ENCODE measurements at places on chromosomes 2 and 18.

- DNase-seq = no peak
These were observed 935.0 kb downstream of the TRIB2 start for GRCh38 chr2:13651684-13652131.

- peak; percentile 69 for DNase-seq
These were observed 24.9 kb upstream of the YWHAQ start for GRCh38 chr2:9655441-9656269.

DNA sequence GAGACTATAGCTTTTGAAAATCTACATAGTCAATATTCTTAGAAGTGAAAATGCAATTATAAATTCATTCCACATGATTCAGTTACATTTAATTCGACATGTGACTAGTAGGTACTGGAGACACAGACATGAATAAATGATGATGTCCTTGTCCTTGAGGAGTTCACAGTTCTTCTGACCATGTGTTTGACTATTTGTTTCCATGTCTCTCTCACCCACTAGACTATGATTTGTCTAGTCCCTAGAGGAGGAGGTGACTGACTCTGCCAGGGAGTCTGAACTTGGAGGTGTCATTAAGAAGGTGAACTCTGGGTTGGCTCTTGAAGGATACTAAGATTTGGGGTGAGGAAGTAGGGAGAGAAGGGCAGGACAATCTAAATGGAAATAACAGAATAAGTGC is 20.7 kb upstream of the UGP2 start:
- no peak for DNase-seq

DNA sequence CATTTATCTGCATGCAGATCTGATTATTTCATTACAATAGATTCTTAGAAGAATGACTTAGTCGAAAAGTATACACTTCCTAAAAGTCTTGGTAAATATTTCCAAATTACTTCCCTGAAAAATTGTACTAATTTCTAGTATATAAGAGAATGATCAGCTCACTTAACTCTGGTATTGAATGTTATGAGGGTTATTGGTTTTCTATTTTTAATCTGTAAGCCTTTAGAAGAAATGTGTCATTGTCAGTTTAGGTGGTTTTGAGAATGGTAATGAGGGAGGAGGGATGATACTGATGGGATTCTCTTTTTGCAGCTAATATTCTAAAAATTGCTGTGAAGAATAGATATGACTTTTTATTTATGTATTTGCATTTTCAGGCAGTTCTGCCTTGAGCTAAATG is 23.9 kb downstream of the MOB4 start:
- DNase-seq = no peak

DNA sequence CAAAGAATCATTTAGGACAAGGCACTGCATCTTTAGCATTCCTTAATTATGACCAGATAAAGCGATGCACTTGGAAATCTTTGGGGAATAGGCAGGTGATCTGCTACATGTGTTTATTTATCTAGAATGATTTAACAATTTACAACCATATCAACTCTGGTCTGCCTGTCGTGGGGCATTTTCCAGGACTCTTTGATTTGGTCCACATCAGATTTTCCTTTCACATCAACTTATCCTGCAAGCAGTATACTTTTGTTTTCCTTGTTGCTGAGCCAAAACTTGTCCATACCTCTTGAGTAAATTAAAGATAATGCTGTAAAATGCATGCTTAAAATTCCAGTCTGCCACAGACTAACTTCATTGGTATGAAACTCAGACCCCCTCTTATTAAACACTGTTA is 312.4 kb upstream of the TCF4 start:
- DNase-seq = no peak

DNA sequence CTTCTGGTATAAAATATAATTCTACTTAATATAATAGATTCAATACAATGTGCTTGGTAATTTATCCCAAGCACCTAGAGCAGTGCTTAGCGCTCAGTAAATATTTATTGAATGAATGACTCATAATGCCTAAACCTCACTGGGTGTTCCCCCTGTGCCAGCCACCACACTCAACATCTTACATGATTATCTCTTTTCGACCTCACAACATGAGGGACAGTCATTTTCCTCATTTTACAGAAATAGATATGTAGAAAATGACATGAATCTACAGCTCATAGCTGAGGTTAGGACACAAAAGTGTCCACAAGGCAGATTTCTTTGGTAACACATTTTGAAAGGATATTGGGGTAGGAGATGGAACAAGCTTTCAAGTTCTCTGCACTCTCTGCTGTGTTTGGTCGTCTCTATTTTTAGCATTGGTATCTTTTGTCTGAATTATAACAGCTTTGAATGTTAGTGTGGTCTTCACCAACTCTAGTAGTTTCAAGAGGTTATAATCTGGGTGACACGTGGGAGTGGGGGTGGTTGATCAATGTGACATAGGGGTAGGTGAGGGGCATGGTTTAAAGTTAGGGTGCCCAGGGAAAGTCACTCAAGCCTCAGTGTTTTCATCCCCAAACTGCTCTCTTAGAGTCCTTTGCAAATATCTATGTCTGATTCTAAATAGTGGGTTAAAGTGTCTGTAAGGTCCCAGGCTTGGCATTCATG is 9.8 kb downstream of the MYOM1 start:
- DNase-seq = peak; percentile 18

DNA sequence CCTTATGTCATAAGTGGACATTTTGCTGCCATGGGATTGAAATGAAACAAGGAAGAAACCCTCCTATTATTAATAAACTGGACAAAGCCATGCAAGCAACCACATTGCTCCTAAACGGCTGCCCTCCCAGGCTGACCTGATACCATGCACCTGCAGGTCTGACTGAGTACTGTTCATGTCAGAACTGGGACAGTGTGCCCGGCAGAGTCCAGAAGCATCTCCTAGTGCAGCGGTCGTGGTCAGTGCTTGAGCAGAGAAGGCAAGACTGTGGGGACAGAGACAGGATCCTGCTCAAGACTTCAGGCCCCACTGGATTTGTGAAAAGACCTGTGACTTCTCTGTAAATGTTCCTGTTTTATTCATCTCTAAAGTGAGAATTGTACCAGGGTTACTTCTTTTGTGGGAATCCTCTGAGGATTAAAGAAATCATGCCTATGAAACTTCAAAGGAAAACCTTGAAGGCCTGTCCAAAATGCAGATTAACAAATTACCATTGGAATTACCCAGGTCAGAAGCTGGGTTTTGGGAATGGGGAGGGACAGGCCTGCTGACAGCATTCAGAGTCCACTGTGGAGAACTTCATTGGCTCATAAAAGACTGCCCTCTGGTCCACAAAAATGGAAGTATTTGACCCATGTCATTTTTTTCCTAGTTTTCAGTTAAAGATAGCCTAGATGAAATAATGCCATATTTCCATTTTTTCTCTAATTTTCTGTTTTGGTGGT is 13.9 kb downstream of the RNF144A start:
- no peak for DNase-seq

- no peak for DNase-seq
These were observed 291.5 kb downstream of the TDRD15 start for GRCh38 chr2:21415234-21415633.

GRCh38 chr2:234450431-234451124 is 46.3 kb downstream of the ARL4C start:
- no peak for DNase-seq

DNA sequence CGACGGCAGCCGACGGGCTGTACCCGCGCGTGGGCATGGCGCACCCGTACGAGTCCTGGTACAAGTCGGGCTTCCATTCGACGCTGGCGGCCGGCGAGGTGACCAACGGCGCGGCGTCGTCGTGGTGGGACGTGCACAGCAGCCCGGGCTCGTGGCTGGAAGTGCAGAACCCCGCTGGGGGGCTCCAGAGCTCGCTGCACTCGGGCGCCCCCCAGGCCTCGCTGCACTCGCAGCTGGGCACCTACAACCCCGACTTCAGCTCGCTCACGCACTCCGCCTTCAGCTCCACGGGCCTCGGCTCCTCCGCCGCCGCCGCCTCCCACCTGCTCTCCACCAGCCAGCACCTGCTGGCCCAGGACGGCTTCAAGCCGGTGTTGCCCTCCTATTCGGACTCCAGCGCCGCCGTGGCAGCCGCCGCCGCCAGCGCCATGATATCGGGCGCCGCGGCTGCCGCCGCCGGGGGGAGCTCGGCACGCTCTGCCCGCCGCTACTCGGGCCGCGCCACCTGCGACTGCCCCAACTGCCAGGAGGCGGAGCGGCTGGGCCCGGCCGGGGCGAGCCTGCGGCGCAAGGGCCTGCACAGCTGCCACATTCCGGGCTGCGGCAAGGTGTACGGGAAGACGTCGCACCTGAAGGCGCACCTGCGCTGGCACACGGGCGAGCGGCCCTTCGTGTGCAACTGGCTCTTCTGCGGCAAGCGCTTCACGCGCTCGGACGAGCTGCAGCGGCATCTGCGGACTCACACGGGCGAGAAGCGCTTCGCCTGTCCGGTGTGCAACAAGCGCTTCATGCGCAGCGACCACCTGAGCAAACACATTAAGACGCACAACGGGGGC is 2.0 kb downstream of the SP9 start:
- peak; percentile 74 for DNase-seq

DNA sequence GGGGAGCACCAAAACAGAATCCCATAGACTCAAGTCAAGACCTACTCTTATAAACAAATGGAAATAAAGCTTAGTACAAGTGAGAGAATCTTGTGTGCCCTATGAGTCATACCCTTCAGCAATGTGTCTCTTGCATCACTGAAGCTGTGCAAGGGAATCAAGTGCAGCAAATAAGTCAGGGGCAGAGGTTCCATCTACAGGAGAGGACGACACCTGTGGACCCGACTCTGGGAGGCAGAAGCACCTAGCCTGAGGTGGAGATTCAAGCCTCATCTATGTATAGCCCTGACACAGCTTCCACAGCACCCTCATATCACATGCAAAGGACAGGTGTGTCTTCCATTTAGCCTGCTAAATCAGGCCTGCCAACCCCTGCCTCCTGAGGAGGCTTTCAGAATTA is 298.2 kb downstream of the CNTNAP5 start:
- no peak for DNase-seq

DNA sequence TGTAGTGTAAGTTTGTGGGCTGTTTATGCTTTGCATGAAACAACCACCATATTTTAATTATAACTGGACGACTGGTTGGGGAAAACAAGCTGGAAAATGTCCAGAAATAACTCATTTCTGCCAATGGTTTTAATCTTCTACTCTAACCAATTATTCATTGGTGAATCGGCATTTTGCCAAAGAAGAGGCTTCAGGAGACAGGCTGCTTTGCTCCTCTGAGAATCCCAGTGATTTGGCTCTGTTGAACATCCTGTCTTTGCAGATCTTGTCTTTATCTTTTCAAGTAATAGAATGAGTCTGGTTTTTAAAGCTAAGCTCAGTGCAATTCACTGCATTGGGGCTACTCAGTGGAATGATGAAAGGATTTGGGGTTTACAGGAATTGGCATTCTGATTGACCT is 109.6 kb downstream of the APOB start:
- no peak for DNase-seq

- DNase-seq = no peak
These were observed 228.1 kb upstream of the PXDN start for GRCh38 chr2:1972422-1972821.

GRCh38 chr18:36212301-36213171 is 25.2 kb downstream of the MOCOS start:
- no peak for DNase-seq

GRCh38 chr2:171678619-171679018 is 8.7 kb upstream of the DYNC1I2 start:
- no peak for DNase-seq

DNA sequence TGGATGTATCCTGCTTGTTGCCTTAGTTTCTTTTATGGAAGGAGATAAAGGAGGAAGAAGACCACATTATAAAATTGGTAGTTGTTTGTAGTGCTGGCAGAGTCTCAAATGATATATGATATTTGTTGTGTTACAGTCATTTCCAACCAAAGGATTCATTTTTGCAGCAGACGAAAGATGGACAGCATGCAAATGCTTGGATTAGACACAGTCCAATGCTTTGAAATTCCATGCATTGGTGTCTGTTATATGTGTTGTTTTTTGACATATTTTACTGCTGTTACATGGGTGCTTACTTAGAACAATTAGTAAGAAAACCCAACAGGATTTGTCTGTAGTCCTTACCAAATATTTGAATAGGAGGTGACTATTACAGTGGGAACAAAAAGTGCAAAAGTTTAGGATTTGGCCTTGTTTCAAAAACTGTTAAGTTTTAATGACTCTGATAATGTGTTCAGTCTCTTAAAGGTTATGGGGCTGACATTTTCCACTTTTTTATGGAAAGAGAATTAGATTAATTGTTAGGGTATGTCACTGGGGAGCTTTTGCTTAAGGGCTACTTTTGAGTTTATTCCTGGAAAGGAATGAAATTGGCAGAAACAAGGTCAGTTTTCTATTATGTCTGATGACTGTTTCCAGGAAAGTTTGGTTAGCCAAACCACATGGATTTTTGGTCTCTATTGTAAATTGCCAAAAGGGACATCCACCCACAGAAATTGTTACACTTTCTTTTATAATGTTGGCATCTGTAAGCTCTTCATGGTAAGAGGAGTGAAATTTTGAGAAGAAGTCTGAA is 229.4 kb upstream of the MMADHC start:
- DNase-seq = no peak

- peak; percentile 71 for DNase-seq
These were observed 4.8 kb upstream of the TTC39C start for GRCh38 chr18:24009651-24010333.

- DNase-seq = no peak
These were observed 232.8 kb downstream of the PIK3C3 start for GRCh38 chr18:42187611-42188380.

- peak; percentile 81 for DNase-seq
These were observed 727 bp downstream of the FBXO11 start for GRCh38 chr2:47905386-47906156.

GRCh38 chr2:197992482-197993133 is 188.2 kb downstream of the PLCL1 start:
- no peak for DNase-seq

DNA sequence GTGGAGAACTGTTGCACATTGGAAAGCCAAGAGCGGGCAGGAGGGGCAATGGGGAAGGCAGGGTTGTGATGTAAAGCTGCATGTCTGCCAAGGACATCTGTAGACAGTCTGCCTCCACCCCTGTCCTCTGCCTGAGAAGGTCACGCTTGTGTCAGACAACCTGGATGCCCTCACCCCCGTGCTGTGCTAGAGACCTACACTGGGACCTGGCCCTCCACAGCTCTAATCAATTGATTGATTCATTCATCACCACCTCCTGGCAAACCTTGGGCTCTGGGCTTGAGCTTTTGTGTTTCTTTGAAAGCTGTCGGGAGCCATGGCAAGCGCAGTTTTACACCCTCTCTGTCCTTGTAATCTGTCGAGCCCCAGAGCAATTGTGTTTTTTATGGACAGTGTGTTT is 41.1 kb downstream of the MARCO start:
- no peak for DNase-seq

DNA sequence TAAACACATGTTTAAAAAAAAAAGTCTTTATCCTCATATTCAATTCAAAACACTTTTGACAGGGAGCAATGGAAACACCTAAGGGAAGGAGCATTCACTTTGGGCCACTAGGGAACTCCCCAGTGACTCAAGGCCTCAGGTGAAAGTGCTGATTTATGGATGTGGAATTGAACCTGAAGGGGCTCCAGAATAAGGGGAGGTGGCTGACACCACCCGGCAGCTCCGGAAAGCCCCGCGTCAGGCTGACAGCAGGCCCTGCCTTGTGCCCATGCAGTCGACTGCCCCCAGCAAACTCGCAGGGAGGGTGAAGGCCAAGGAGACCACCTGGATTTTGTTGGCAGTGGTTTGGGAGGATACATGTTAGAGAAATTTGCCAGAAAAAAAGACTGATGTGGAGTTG is 275.3 kb upstream of the NCKAP5 start:
- DNase-seq = no peak

- DNase-seq = no peak
These were observed 294.1 kb downstream of the BCL2 start for GRCh38 chr18:63025251-63026090.

- DNase-seq = no peak
These were observed 1.2 kb downstream of the KIAA1328 start for GRCh38 chr18:36830158-36830495.

Data from GM06990 (cell line).